ENCODE measurements at places on chromosomes 13 and 19.

DNA sequence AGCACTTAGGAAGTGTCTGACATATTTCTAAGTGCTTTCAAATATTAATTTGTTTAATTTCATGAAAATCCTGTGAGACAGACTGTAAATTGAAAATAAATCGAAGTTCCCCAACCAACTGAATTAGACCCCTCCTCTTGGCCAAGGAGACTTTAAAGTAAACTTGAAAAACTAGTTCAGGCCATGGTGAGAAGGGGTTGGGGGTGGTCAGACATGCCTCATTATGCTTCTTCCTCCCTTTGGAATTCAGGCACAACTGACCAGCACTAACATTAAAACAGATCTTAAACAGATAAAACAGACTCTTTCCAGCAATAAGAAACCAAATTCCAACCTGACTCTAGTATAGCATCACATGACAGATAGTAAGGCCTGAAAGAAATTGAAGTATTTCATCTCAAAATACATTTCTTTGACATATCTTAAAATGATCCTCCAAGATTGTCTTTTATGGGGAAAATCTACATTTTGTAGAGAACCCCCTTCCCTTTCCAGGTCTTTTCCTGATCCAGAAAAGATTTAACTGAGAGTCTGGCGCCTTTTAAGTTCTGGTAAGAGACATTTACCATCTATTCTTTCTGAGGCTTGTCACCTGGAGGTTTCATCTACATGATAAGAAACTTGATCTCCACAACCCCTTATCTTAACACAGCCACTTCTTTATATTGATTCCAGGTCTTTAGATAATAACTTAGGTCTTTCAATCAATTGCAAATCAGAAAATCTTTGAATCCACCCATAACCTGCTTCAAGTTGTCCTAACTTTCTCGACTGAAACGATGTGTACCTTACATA, 336.5 kb downstream of the PCDH20 start:
- no peak for DNase-seq

- DNase-seq = no peak
Measured at GRCh38 chr13:51740698-51741097, 63.3 kb downstream of the DHRS12 start.

GRCh38 chr19:29505097-29505824, 20.5 kb upstream of the VSTM2B start:
- no peak for DNase-seq

DNA sequence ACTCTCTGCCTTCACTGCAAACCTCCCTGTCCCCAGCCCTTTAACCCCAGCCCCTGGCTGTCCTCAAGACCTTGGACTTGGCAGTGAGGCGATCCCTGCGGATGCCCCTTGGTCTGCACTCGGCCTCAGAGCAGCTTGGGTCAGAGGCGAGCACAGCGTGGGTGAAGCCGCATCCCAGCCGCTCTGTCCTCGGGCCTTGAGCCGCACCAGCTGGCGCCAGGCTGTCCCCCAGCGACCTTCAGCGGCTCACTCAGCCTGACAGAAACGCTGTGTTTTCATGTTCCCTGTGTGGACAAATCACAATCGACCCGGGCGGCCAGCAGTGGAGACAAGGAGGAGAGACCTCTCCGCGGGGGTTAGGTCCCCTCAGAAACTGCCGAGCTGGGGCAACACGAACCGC, 52.0 kb downstream of the GNG7 start:
- no peak for DNase-seq

DNA sequence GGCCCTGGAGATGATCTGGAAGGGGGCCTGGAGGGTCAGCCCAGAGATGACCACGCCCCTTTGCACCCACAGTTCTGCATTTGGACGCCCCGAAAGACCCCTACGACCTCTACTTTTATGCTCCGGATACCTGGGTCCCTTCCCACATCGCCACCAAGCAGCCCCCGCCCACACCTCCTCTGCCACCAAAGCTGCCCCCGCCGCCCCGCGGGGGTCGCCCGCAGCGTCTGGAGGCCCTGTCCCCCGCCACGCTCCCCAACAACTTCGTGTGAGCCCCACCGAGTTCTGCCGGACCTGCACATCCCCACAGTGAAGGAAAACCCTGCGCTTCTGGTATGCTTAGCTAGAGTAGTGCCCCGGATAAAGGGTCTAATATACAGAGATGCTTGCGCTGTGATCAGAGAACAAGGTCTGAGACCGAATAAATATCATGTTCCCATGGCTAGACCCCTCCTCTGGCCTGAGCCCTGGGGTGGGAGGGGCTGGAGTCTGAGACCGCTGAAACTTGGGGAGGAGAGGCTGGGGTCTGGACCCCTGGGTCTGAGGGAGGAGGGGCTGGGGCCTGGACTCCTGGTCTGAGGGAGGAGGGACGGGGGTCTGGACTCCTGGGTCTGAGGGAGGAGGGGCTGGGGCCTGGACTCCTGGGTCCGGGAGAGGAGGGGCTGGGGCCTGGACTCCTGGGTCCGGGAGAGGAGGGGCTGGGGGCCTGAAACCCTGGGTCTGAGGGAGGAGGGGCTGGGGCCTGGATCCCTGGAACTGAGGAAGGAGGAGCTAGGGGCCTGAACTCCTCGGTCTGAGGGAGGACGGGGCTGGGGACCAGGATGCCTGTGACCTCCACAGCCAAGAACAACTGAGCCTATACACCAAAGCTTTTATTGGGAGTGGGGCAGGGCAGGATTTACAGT, 3.6 kb downstream of the GFY start:
- no peak for DNase-seq

GRCh38 chr19:6750062-6750461, 10.6 kb downstream of the TRIP10 start:
- no peak for DNase-seq

- no peak for DNase-seq
Measured at GRCh38 chr13:98983182-98983581, 5.3 kb upstream of the DOCK9 start.

DNA sequence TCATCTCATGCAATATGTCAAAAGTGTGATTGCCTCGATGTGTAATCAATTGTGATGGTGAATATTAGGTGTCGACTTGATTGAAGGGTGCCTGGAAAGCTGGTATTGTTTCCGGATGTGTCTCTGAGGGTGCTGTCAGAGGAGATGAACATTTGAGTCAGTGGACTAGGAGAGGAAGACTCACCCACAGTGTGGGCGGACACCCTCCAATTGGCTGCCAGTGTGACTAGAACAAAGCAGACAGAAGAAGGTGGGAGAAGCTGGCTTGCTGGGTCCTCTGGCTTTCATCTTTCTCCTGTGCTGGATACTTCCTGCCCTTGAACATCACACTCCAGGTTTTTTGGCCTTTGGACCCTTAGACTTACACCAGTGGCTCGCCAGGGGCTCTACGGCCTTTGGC, 15.5 kb upstream of the CABP5 start:
- no peak for DNase-seq

- DNase-seq = peak; percentile 13
Measured at GRCh38 chr13:21458451-21458812, 671 bp downstream of the ZDHHC20 start.

GRCh38 chr13:76307142-76307541, 579.1 kb downstream of the KCTD12 start:
- no peak for DNase-seq

DNA sequence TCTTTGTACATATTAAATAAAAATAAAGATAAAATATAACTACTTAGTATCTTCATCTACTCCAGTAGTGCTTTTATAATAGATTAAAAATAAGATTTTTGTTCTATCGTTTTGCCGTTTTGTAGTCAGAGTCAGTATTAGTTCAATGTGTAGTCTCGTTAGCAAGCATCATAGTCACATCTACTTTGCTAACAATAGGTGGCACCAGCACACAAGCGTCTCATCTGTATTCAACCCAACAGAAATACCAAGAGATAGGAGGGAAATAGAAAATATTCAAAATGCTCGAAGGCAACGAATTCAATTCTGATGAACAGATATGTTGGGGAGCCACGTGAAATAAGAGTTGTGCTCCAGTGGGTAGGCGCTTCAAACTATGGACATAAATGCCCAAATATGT, 21.4 kb upstream of the MICU2 start:
- DNase-seq = no peak

GRCh38 chr13:24463078-24463477, 49.5 kb downstream of the PARP4 start:
- DNase-seq = no peak

- DNase-seq = no peak
Measured at GRCh38 chr19:14425696-14426138, 6.6 kb upstream of the DDX39A start.

DNA sequence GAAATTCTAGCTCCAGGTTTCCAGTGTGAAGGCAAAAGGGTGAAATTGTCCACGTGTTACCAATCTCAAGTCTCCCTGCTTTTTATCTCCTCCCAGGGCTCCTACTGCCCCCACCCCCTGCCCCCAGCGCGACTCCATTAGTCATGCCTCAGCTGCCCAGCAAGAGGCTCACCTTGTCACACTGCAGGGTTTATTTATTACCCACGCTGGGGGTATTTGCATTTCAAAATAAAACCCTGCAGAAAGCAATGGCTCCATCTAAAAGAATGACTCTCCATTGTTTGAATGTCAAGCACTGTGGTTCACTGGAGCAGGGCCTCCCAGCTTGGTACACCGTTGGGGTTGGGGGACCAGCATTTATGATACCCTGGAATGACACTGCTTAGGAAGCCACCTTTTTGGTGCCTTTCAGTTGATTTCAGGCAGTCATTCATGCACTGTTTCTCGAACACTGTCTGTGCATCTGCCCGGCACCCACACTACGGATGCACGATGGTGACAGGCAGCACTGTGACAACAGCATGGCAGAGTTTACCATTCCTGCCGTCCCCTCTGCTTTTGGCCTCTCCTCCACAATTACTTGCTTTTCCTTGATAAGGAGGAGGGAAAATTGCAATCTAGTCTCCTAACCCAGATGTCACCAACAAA, 9.9 kb upstream of the POP4 start:
- DNase-seq = no peak

DNA sequence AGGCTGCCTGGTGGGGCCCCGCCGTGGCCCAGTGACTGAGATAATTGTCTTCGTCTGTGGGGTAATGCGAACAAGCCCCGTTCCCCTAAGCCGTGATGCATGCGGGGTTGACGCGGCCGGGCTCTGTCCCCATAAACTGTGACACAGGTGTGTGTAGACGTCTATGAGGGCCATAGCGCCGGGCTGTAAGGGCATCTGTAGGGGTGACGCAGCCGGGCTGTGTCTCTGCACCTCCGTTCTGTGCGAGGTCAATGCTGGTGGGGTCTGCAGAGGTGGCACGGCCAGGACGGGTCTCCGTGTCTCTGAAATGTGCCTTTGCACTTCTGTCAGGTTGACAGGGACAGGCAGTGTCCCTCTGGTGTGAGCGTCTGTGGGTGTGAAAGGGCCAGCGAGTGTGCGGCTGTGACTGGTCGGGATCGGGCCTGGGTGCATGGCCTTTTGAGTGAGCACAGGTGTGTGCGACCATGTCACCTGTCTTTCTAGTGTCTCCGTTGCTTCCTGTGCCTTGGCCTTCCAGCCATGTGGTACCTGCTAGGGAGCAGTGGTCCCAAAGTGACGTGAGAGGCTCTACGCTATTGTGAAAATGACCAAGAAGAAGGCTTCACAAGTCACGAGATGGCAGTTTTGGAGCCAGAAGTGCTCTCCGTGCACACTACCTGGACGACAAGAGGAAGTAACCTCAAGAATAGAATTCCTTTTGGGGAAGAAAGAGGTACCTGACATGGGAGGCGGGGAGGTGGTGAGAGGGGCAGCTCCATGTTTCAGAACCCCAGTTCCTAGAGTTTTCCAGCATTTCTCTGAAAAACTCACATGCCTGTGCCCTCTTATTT, 16.4 kb upstream of the ZNF331 start:
- DNase-seq = no peak

DNA sequence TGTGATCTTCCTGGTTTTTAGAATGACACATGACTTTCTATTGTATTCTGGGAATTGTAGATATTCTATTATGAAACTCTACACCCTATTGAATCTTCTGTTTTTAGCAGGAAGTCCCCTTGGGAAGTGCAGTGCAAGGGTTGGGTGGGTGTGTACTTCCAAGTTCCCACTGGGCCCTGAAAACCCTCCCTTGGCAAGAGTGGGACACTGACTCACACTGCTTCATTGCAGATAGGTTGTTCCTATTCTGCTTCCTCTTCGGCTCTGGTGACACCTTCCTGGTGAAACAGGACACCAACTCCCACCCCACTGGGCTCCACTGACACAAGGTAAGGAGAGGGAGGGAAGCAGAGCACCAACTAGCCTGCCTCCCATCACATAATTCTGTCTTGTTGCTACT, 121.8 kb downstream of the KCTD12 start:
- DNase-seq = no peak

DNA sequence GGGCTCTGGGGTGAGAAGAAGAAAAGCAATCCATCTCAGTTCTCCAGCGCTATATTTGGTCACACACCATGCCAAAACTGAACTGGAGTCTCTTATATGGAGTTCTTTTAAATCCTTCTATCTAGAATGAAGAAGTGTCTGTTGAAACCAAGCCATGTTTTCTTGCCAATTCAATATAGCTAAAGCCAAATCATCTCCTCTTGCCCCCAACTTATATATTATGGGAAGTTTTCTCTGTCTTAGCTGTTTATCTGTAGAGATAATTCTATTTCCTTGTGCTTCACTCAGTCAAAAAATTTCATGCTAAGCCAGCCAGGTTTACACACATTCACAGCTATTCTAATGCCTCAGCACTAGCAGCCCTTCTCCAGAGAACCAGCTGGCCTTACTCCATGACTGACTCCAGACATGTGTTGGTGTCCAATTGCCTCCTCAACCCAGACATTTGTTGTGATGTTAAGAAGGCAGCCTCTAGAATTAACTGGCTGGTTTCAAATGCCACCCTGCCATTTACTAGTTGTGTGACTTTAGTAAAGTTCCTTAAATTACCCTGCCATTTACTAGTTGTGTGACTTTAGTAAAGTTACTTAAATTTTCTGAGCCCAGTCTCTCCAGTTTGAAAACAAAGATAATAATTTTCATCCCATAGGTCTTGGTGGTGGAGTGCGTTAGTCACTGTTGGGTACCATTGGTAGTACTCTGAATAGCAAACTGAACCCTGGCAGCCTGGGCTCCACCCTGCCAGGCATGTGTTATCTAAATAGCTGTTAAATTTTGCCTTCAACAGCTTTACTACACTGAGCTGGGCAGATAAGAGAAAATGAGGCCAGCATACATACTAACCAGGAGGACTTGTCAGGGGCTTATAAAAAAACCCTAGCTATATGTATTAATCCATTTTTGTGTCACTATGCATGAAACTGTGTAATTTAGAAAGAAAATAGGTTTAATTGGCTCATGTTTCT, 525.1 kb downstream of the LMO7 start:
- DNase-seq = no peak

GRCh38 chr13:20686863-20687579, 16.5 kb upstream of the IL17D start:
- no peak for DNase-seq

GRCh38 chr19:48353677-48354076, 10.1 kb downstream of the TMEM143 start:
- DNase-seq = no peak

DNA sequence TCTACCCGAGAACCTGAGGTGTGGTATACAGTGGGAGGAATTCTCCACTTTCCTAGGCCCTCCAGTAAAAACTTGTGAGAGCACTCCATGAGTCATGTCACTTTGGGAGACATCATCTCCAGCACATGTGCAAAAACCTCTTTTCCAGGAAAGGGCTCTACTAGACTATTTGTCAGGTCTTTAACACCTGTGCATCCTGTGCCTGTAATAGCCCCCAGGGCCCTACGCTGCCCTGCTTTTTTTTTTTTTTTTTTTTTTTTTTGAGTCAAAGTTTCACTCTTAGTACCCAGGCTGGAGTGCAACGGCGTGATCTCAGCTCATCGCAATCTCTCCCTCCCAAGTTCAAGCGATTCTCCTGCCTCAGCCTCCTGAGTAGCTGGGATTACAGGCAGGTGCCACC, 1.7 kb upstream of the ERVV-1 start:
- DNase-seq = no peak
